Activated CD8-positive, alpha-beta memory T cell treated with anti-CD3 and anti-CD28 coated beads, Interleukin-2, amount 10 ng/mL, durations not matched to agents 7 days and 5 days (primary cell): ENCODE measurements at places on chromosomes 3 and 15. TPM values are rescaled to one million over a fixed set of nuclear protein-coding genes. Genes with fewer than 3 reads are reported as not detected.

GRCh38 chr3:90016555-90016954, 909.1 kb downstream of the EPHA3 start:
- no peak overlapping the region for H3K27ac ChIP-seq
- no peak for DNase-seq
- H3K4me1 ChIP-seq: no peaks in the 10 kb centered on the region
- H3K36me3 ChIP-seq: no peaks in the 10 kb centered on the region

DNA sequence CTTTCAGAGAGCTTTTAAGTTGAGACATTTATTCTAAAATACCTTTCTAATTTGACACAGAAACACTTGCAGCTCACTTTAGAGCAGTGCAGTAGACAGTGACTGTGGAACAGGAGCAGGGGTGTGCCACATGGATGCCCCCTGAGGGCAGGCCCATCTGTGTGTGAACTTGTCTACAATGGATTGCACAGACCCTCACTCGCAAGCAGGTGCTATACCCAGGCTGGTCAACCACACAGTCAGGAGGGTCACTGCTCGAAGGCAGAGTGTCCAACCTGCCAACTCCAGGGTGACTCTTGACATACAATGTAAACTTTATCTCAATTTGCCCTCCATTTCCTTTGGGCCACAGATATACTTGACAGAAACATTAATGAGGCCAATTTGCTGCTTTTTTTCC, 437.2 kb downstream of the EPHB1 start:
- no peak overlapping the region for H3K27ac ChIP-seq
- DNase-seq: peak; percentile 15
- H3K27me3 ChIP-seq: no peaks in the 10 kb centered on the region
- H3K4me1 ChIP-seq: no peaks in the 10 kb centered on the region
- no peaks in the 10 kb centered on the region for H3K36me3 ChIP-seq

The DGKG gene
- total RNA-seq: 0.20 TPM

The WDR73 gene
- 19.9 TPM for total RNA-seq

The ARNT2 gene
- total RNA-seq: not detected

The AADACL2 gene
- not detected for total RNA-seq

- H3K27ac ChIP-seq: no peak overlapping the region
- H3K27me3 ChIP-seq: peaks cover 13% of the 10 kb centered on the region
- no peaks in the 10 kb centered on the region for H3K36me3 ChIP-seq
Observed at GRCh38 chr3:158794936-158795518, 6.8 kb upstream of the MFSD1 start.

DNA sequence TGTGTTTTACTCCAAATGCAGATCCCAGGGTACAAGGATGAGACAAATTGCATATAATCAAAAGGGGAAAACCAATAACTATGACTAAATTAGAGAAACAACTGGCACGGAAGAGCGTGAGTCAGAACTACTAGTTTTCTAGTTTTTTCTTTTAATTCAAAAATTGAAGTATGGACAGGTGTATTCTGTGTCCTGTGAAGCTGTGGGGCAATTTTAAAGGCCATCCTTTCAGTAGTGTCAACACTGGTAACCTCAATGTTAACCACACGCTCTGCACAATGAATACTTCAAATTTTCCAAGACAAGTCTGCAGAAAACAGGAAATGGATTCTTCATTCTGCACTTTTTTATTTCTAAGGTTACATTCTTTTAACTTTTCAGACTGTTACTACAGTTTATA, 32.5 kb upstream of the GOLGA8A start:
- H3K4me1 ChIP-seq: peaks cover 15% of the 10 kb centered on the region
- no peaks in the 10 kb centered on the region for H3K36me3 ChIP-seq
- DNase-seq: no peak
- no peak overlapping the region for H3K4me3 ChIP-seq

DNA sequence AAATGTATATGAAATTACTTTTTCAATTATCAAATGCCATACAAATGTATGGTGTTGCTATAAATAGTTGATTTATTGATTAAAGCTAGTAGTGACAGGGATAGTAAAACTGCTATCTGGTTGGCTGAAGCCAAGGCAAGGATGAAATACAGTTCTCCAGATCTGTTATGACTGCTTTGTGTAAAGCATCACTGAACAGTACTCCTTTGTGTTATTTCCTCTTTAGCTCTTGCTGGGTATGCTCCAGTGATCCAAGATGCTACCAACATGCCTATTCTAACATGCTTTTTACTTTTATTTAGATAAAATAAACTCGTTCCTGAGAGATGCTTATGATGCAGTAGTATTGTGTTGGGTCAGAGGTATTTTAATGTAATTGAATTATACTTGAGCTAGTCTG, 12.4 kb upstream of the UBR1 start:
- H3K27ac ChIP-seq: no peak overlapping the region
- no peak overlapping the region for H3K4me3 ChIP-seq
- H3K36me3 ChIP-seq: peaks cover under 1% of the 10 kb centered on the region
- H3K27me3 ChIP-seq: peaks cover 37% of the 10 kb centered on the region

DNA sequence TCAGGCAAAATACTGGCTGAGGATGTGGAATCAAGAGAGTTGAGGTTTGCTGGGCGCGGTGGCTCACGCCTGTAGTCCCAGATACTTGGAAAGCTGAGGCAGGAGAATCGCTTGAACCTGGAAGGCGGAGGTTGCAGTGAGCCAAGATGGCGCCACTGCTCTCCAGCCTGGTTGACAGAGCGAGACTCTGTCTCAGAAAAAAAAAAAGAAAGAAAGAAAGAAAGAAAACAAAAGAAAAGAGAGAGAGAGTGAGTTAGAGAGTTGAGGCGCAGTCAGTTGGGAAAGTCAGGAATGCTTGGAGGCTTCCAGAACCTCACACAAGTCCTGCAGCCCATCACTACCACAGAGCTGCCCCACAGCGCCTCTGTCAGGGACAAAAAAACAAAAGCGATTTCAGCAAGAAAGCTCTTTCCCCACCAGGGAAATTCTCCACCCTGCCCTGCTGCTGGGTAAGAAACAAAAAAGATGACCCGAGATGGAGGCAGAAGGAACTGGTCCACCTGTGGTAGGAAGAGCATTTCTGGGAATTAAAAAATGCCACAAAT, 13.8 kb downstream of the HDC start:
- DNase-seq: no peak
- H3K36me3 ChIP-seq: peaks cover 4% of the 10 kb centered on the region
- no peak overlapping the region for H3K4me3 ChIP-seq
- no peak overlapping the region for H3K27ac ChIP-seq
- peaks cover 51% of the 10 kb centered on the region for H3K4me1 ChIP-seq

GRCh38 chr3:189108067-189108466, 63.7 kb upstream of the TPRG1 start:
- no peaks in the 10 kb centered on the region for H3K4me1 ChIP-seq
- H3K4me3 ChIP-seq: no peak overlapping the region
- H3K27me3 ChIP-seq: peaks cover 23% of the 10 kb centered on the region
- H3K27ac ChIP-seq: no peak overlapping the region

DNA sequence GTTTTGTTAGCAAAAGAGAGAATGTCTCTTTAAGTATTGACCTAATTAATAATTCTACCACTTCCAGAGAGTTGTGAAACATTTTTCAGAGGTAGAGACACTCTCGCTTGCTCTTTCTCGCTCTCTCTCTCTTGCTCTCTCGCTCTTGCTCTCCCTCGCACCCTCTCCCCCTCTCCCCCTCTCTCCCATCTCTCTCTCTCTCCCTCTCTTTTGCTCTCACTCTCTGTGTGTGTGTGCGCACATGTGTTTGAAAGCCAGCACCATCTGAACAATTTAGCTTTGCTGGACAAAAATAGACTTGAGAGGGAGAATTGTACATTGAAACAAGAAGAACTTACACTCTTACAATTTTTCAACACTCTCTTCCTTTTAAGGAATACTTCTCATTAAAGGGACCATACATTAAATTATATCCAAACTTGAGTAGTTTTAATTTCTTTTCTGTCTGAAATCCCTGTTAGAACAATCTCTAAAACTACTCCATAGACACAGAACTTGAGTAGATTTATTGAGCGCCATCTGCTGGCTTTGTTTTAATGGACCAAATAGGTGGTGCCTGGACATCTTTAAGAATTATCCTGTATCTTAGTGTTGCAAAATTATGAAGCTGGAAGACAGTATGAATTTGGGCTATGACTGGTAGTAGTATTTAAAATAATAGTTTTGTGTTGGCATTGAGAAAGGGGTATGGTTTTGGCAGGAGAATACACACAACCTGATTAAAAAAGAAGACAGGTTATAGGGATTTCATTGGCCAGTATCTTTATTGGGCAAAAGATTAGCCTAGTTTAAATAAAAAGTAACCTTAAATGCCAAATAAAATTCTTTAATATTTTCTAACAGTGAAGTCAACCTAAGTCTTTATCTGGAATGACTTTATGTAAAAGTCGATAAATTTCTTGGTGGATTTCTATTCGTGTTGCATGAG, 124.6 kb downstream of the AKAP13 start:
- DNase-seq: peak; percentile 53
- no peak overlapping the region for H3K4me3 ChIP-seq
- peaks cover 32% of the 10 kb centered on the region for H3K4me1 ChIP-seq
- no peak overlapping the region for H3K27ac ChIP-seq
- H3K27me3 ChIP-seq: no peaks in the 10 kb centered on the region

The GANC gene
- total RNA-seq: 22.7 TPM

The ASB14 gene
- not detected for total RNA-seq

GRCh38 chr3:144821583-144821982, 850.0 kb downstream of the DIPK2A start:
- no peak overlapping the region for H3K27ac ChIP-seq
- no peak overlapping the region for H3K4me3 ChIP-seq
- H3K27me3 ChIP-seq: no peaks in the 10 kb centered on the region
- no peaks in the 10 kb centered on the region for H3K36me3 ChIP-seq

The GOLGA6L4 gene
- 3.6 TPM for total RNA-seq

The UQCC5 gene
- 12.9 TPM for total RNA-seq

DNA sequence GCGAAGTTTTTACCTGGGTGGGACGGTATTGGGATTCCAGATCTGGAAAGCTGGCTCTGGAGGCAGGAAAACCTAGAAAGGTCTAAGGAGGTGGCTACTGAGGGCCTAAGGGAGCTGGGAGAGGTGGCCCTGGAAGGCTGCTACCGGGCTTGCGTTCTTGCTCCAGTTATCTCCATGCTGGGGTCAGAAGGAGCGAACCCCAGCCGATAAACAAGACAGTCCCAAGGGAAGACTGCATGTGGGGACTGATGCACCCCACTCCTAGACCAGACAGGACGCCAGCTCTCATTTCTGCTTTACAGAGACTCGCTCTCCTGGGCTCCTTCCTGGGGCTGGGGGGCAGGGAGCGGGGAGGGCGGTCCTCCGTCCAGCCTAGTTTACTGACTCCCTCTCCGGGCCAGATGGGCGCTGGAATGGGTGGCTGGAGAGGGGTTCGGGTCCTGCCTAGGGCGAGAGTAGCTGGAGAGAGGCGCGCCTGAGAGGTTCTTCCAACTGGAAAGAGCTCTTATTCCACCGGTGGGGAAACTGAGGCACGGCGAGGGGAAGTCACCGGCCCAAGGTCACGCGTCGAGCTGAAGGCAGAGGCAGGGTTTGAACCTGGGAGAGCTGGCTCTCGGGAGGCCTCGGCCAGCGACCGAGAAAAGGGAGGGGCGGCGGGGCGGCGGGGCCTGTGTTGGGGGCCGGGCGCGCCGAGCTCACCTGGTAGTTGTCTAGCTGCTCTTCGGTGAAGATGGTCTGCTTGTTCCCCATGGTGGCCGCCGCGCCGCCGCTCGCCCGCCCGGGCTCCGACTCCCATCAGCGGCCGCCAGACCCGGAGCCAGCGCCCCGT, 565 bp downstream of the CIB2 start:
- peaks cover 16% of the 10 kb centered on the region for H3K4me1 ChIP-seq
- H3K27ac ChIP-seq: peak overlapping the region; percentile 37
- no peak for DNase-seq

DNA sequence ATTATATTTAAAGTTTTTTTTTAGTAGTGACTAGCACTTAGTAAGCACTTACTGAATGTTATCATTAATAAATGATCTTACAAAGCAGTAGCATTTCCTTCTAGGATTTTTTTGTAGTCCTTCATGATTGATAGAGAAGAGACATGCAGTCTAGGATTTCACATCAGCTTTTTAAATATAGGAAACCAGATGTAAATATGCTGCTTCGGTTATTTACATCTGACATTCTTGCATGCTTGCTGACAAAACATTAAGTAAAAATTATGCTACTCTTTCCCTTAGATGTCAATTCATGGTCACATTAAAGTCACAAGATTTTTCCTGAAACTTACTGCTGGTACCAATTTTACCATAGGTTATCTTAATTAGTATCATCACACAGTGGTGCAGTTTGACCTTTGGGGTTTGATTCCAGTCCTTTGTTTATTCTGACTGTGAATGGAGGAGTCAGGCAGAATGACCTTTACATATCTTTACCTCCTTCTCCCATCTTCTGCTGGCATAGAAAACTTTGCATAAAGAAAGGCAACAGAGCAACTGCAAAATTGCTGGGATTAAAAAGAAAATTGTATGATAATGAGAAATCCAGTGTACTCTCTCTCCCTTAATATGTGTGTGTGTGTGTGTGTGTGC, 286.5 kb downstream of the LPP start:
- no peak overlapping the region for H3K27ac ChIP-seq
- no peak overlapping the region for H3K4me3 ChIP-seq
- peaks cover 32% of the 10 kb centered on the region for H3K36me3 ChIP-seq

DNA sequence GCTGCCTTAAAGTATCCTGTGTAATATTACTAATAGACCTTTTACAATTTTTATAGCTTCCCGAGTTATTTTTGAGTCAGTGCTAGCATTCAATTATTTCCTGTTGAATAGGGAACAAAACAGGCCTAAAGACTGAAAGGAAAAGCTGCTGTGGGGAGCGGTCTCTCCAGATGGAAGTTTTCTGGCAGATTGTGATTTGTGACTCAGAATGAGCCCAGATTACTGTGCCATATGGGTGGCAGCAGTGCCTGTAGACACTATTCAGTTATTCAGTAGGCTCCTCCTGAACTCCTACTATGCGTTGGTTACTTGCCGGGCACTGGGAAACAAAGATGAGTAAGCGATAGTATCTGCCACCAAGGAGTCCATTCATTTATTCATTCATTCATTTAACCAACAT, 211.8 kb downstream of the CHST2 start:
- DNase-seq: no peak
- H3K4me3 ChIP-seq: no peak overlapping the region
- H3K27me3 ChIP-seq: no peaks in the 10 kb centered on the region
- no peaks in the 10 kb centered on the region for H3K36me3 ChIP-seq
- H3K27ac ChIP-seq: no peak overlapping the region

GRCh38 chr3:139281522-139282196, 62.2 kb upstream of the MRPS22 start:
- DNase-seq: no peak
- H3K36me3 ChIP-seq: no peaks in the 10 kb centered on the region

- H3K4me1 ChIP-seq: peaks cover 37% of the 10 kb centered on the region
- peak overlapping the region; percentile 79 for H3K27ac ChIP-seq
- peaks cover 23% of the 10 kb centered on the region for H3K36me3 ChIP-seq
- DNase-seq: no peak
Observed at GRCh38 chr15:29032751-29033150, 147.0 kb downstream of the APBA2 start.

The NR2E3 gene
- total RNA-seq: not detected

DNA sequence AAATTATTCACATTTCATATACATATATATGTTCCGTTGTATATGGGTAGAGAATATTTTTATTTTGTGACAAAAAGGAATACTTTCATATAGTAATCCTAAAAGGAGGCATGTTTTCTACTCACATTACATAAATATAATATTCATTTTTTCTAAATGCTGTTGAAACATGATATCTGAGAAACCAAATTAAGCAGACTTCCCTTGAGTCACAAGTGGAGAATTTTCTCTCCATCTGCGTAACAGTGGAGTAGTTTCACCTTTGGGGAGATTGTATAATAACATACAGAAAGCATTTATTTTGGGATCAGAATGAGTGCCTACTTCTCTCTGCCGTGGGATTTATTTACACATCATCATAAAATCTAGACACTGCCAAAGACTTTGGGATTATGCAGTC, 849.8 kb downstream of the NSUN3 start:
- H3K4me1 ChIP-seq: no peaks in the 10 kb centered on the region
- H3K27me3 ChIP-seq: no peaks in the 10 kb centered on the region
- no peak overlapping the region for H3K27ac ChIP-seq
